ENCODE measurements at places on chromosomes 16 and 17. TPM values are rescaled to one million over a fixed set of nuclear protein-coding genes. Genes with fewer than 3 reads are reported as not detected.

Gene ARHGAP44
- 4.6 TPM for total RNA-seq

Gene NEUROD2
- not detected for total RNA-seq

Gene CIAO2B
- total RNA-seq: 106 TPM

Gene WFIKKN1
- 0.43 TPM for total RNA-seq

Gene ZSCAN10
- not detected for total RNA-seq

Gene CCL4
- total RNA-seq: 1.8 TPM

Gene FOXO3B
- 7.9 TPM for total RNA-seq

Measured in hepatocyte (in vitro differentiated cells).